AG20443 (cell line): ENCODE measurements at places on chromosomes 12 and 14.

DNA sequence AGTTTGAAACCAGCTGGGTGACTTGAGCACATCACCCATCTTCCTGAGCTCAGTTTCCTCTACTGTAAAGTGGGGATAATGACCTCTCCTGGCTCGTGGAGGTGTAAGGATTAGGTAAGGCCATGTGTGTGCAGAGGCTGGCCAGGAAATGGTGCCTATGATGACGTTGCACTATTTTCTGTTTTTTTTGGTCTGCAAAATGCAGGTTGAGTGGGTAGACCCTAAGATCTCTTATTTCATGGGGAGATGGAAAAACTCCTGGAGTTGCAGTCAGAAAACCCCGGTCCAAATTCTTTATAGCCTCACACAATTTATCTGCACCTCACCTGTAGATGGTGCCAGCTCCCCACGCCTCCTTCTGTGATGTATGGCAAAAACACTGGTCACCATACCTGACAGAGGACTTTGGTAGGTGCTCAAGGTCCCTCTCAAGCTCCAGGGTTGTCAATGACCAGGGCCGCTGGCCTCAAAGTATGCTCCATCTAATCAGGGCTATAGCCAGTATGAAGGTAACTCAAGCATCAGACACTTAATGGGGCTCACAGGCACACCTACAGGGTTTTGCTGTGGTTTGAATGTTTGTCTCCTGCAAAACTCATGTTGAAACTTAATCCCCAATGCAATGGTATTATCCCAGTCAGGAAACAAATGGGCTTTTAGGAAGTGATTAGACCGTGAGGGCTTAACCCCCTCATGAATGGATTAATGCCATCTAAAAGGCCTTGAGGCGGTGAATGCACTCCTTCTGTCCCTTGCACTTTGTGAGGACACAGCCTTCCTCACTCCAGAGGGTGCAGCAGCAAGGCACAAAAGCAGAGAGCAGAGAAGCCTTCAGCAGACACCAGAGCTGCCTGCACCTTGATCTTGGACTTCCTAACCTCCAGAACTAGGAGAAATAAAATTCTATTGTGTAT, 17.6 kb downstream of the C14orf132 start:
- no peak for DNase-seq

DNA sequence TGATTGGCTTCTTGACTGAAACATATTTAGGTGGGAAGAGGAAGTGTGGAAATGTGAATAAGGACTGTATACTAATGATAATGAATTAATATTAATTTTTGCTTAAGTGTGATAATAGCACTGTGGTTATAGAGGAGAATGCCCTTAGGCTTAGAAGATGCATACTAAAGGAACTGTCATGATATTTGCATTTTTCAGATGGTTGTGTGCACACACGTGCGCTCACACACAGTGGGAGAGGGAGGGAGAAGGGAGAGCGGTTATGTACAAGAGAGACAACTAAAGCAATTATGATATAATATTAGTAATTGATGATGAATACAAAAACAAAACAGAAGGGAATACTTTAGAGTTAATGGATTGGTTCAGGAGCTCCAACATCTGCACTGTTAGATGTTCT, 54.2 kb downstream of the RCOR1 start:
- no peak for DNase-seq

- DNase-seq, result no peak
Measured at GRCh38 chr12:53113136-53113705, 9.9 kb downstream of the SOAT2 start.

- DNase-seq, result no peak
Measured at GRCh38 chr14:33704481-33704880, 246.4 kb downstream of the EGLN3 start.
